ENCODE measurements at places on chromosomes 12 and 14.

DNA sequence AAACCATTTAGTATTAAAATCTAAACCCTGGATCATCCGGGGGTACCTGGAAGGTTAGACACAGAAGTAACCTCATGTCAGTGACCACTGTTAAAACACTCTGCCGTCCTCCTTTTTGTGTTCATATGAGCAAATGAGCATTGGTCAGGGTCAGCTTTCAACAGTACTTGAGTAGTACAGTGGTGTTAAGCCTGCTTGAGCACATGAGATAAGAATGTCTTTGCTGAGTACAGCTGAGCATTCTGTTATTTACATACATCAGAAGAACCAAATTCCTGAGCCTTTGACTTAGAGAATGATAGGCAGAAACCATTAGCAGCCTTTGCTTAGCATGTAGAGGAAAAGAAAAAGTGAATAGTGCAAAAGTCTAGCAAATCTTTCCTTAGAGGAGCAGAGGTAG is 38.6 kb upstream of the LRTM2 start:
- DNase-seq: no peak

DNA sequence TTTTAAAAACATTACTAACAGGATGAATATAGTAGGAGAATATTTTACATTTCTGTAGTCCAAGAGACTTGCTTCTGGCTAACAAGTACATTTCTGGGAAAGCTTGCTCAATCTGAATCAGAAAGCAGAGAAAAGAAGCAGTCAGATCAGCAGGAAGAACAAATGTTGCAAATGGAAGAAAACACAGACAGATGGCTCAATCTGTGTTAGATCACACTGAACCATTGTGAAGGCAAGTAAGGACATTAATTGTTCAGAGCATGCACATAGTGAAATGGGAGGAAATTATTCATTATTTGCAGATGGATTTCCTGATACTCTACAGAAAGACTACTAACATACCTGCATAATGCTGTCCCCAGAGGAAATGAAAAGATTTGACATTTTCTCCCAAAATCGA is 65.2 kb upstream of the CNOT2 start:
- DNase-seq: no peak

- DNase-seq: no peak
Observed at GRCh38 chr14:101412739-101413138, 148.6 kb upstream of the DIO3 start.

- no peak for DNase-seq
Observed at GRCh38 chr14:101560534-101561113, 671 bp upstream of the DIO3 start.

DNA sequence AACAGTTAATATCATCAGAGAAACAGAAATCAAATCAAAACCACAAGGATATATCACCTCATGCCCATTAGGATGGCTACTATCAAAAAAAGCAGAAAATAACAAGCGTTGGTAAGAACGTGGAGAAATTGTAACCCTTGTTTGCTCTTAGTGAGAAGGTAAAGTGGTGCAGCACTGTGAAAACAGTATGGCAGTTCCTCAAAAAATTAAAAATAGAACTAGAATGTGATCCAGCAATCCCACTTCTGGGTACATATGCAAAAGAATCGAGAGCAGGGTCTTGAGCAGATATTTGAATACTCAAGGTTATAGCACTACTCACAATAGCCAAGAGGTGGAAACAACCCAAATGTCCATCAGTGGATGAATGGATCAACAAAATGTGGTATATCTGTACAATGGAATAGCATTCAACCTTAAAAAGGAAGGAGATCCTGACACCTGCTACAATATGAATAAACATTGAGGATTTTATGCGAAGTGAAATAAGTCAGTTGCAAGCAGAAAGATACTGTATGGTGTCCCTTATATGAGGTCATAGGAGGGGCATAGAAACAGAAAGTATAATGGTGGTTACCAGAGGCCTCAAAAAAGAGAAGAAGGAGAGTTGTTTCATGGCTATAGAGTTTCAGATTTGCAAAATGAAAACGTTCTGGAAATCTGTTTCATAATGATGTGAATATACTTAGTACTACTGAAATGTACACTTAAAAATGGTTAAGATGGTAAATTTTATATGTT is 131.0 kb upstream of the EEA1 start:
- peak; percentile 2 for DNase-seq

DNA sequence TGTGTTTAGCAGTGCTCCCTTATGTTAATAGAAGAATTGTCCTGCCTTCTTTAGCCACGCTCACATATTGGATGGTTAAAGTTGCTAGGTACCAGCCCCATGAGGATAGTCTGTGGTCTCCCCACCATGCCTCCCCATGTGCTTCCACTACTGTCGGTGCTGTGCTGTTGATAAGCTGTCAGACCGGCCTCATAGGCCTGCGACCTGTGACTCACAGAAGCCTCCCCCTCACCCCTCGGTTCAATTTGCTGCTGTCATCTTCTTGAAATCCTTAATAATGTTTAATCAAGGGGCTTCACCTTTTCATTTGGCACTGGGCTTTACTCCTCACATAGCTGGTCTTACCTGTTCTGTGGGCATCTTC is 227.2 kb downstream of the NPAS3 start:
- no peak for DNase-seq

- no peak for DNase-seq
Observed at GRCh38 chr12:56362130-56363059, at the start of gene APOF. APOF (minus strand) TSS chr12:56362857; CDS start chr12:56362745, 112 bp downstream.

DNA sequence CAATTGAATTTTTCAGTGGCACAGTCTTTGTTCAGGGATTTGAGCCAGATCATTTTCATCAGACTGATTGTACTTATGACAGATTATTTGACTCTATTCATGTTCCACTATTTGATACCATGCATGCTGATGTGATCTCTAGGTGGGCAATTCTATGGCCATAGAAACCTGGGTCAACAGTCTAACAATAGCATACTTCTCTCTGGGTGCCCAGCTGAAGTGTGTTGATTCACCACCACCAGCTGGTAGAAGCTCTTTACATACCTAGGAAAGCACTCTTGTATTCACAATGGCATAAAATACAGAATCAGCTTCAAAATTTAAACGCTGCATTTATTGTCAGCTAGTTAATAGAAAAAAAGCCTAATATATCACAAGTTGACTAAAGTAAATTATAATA is 90.2 kb upstream of the TMTC2 start:
- DNase-seq: no peak

DNA sequence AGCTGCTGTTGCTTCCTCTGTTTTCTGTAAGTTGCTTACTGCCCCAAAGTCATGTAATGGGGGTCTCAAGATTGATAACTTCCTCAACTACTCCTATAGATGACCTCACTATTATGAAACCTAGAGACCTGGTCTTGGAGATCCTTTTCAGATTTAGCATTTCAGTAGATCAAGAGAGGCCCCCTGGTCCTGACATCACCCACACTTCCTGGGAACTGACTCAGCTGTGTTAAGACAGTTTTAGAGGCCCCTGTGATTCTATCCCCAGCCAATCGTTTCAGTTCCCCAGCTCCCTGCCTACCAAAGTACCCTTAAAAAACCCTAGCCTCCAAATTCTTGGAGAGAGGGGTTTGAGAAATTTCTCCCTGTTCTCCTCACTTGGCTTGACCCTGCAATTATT is 9.2 kb upstream of the ARG2 start:
- no peak for DNase-seq

DNA sequence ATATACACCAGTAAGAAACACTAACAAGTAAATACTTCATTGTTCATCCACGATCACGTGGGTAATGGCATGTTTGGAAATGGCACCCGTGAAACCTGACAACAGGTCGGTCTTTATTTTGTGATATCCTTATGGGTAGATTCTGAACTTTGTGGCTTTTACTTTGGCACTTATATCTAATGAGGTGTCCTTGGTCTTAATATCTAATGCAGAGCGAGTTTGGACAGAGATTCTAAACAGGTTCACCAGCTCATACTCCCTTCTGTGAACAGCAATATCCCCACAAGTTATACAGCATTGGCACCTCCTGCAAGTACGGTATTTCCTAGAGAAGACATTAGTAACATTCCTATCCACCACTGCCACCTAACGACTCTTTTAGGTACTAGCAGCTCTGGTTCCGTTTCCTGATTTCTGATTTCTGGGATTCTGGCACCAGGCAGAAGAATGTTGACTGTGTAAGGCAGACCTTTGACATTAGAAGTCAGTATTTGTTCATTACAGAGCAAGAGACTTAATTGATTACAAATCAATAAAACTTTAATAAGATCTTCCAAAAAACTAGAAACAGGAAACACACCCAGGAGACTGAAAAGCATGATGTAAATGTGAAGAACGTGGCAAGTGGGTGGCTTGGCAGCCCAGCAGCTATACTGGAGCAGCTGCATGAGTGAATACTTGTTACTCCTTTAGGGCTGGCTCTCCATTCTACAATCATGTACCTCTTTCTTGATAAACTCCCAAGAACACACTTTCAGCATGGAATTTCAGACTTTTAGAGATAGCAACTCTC is 2.5 kb downstream of the ANG start:
- peak; percentile 75 for DNase-seq

DNA sequence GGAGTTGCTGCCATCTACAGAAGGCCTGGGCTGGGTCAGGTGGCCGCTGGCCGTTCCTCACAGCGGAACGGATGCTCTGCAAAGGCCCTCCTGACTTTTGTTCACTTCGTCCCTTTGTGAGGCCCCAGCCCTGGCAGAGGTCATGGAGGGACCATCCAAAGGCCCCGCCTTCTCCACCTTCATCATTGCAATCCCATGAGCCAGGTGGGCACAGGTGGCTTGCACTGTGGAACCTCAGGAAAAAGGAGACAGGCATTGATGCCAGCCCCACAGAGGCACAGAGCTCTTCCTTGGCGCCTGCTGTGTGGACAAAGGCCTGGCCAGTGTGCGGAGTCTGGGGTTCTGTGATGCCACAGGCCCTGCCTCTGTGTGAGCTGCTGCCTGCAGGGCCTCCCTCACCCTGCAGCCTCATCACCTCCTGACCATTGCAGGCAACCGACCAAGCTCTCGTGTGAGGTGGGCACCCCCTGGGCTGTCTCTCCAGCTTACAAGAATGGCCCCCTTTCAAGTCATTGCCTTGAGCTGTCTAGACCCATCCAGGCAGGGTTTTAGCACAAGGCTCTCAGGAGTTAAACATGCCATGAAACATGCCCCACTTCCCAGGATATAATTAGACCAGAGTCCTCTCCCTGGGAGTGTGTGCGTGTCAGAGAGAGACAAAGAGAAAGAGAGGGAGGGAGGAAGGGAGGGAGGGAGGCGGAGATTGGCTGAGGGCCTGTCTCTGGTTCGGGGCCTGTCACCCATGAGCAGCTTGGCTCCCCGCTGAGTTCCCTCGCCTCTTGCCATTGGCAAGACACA is 19.3 kb downstream of the NFKBIA start:
- no peak for DNase-seq

- DNase-seq: peak; percentile 7
Observed at GRCh38 chr12:31002999-31003398, 70.7 kb upstream of the DDX11 start.

GRCh38 chr12:106149096-106149784 is 10.5 kb upstream of the NUAK1 start:
- DNase-seq: peak; percentile 47

DNA sequence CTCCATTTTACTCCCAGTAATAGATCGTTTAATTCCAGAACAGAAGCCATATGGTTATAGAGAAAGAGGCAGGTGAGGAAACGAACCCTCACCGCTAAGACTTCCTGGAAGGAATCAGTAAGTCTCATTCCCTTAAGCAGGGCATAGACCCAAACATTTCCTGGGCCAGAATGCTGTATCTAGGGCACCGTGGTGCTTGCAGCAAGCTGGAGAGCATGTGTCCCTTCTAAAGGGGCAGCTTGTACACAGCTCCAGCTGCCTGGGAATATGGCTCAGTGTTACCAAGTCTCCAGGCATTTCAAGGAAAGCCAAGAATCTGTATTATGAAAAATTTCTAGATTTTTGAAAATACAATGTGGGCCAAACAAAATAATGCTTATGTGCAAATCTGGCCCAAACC is 73.4 kb downstream of the PPM1H start:
- no peak for DNase-seq

DNA sequence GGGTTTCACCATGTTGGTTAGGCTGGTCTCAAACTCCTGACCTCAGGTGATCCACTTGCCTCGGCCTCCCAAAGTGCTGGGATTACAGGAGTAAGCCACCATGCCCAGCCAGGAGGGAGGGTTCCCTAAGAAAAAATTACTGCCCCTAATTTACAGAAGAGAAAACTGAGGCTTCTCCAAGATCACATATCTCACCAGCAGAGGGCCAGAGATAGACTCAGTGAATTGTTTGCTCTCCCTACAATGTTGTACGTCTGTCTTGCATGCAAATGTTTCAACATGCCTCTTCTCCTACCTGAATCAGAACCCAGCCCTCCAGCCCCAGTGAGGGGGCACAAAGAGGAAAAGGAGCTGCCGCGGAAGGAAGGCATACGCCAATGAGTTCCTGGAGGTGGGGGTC is 48.3 kb upstream of the TMEM263 start:
- no peak for DNase-seq

- DNase-seq: peak; percentile 26
Observed at GRCh38 chr12:1603269-1603993, 9.1 kb upstream of the FBXL14 start.

DNA sequence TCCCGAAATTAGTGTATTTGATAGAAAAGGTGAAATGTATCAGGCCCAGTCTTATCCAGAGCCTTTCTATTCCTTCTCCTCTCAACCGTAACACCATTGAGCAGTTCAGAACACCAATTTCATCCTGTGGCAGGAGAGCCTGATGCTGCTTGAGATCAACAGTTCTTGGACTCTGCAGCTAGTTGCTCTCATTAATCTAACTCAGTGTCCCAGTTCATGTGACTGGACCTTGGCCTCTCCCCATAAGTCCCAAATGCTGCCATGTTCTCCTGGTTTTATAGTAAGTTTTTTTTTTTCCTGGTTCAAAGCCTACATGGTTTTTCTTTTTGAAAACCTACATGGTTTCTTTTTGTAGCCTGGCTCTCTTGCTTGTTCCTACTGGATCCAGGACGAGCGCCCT is 293.9 kb downstream of the ITPR2 start:
- no peak for DNase-seq

DNA sequence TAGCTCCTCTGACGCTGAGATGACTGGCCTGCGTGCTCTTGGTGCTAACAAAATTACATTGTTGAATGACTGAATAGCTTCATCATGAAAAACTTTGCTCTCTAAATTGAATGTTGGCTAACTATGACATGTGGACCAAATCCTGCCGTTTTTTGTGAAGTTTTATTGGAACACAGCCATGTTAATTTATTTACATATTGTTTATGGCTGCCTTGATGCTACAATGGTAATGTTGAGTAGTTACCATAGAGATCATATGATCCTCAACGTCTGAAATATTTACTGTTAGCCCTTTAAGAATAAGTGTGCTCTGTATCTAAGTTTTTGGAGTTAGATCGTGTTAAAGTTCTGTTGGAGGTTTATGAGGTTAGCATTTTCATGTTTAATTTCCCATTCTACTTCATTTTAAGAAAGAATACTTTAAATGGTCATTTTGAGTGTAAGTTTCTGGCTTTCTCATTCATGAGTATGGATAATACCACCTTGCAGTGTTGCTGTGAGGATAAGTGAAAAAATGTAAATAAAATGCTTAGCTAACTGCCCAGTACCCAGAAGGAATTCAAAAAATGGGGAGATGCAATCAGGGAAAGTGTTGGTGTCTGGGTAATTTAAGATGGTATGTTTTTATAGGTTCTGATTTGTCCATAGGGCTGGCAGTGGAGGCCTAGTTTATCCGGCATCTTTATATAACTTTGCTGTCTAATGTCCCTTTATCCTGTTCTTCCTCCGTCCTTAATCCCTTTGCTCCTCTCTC is 35.3 kb downstream of the NUBPL start:
- DNase-seq: no peak
